Stimulated activated naive B cell treated with anti-CD40 and anti-IgM and Interleukin-4, amounts not matched to agents 10 μg/mL and 1 μg/mL and 100 μg/mL, for 72 hours (primary cell): ENCODE measurements at places on chromosomes 16 and 17.

GRCh38 chr17:45334231-45334630 lies 17.4 kb upstream of the MAP3K14 start:
- DNase-seq, result no peak
- H3K27ac ChIP-seq, result peak overlapping the region; percentile 94
- H3K4me3 ChIP-seq, result peak overlapping the region; percentile 42
- no peaks in the 10 kb centered on the region for H3K36me3 ChIP-seq

DNA sequence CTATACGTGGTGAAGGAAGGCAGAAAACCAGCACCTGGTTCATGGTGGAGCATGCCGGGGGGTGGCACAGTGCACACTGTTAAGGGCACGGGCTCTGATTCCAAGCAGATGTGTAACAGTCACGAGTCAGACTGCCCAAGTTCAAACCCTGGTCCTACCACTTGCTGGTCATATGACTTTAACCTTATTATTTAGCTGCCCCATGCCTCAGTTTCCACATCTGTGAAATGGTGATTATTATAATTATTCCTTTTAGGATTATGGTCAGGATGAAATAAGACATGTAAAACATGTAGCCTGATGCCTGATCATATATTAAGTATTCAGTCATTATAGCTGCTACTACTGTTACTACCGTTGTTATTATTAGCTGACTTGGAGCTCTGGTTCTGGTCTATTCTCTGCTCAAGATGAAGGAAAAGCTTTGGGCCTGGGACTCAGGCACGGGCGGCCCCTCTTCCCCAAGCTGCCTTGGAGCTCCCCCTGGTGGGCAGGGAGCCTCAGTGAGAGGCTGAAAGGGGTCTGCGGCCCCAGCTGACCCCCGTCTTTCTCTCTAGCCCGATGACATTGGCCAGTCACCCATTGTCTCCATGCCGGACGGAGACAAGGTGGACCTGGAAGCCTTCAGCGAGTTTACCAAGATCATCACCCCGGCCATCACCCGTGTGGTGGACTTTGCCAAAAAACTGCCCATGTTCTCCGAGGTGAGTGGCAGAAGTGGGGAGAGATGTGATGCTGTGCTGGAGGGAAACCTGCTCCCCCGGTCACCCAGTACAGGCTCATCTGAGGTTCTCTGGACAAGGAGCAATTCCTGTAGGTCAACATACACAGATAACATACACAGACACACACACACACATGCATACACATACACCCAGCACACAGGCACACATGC lies 14.0 kb downstream of the NR1D1 start:
- no peak overlapping the region for H3K4me3 ChIP-seq
- no peak overlapping the region for H3K27ac ChIP-seq
- no peaks in the 10 kb centered on the region for H3K27me3 ChIP-seq
- DNase-seq, result no peak

- H3K4me3 ChIP-seq, result no peak overlapping the region
- H3K36me3 ChIP-seq, result peaks cover 4% of the 10 kb centered on the region
- H3K27me3 ChIP-seq, result no peaks in the 10 kb centered on the region
- H3K27ac ChIP-seq, result no peak overlapping the region
These were observed 40.8 kb downstream of the USP32 start for GRCh38 chr17:60351012-60351695.

DNA sequence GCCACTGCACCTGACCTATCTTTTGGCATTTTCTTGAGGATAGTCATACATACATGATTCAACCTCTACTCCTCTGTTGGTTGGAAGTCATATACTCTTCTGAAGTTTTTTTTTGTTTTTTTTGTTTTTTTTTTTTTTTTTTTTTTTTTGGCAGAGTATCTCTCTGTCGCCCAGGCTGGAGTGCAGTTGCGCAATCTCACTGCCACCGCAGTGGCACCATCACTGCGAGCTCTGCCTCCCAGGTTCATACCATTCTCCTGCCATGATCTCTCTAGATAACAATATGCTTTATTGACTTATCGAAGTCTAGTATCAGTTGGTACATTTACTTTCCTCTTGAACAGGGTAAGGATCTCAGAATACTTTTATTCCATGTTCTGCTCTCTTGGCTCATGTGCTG lies 224.2 kb upstream of the WSCD1 start:
- H3K27me3 ChIP-seq, result peaks cover 13% of the 10 kb centered on the region
- no peak overlapping the region for H3K4me3 ChIP-seq
- no peaks in the 10 kb centered on the region for H3K36me3 ChIP-seq
- no peak overlapping the region for H3K27ac ChIP-seq

DNA sequence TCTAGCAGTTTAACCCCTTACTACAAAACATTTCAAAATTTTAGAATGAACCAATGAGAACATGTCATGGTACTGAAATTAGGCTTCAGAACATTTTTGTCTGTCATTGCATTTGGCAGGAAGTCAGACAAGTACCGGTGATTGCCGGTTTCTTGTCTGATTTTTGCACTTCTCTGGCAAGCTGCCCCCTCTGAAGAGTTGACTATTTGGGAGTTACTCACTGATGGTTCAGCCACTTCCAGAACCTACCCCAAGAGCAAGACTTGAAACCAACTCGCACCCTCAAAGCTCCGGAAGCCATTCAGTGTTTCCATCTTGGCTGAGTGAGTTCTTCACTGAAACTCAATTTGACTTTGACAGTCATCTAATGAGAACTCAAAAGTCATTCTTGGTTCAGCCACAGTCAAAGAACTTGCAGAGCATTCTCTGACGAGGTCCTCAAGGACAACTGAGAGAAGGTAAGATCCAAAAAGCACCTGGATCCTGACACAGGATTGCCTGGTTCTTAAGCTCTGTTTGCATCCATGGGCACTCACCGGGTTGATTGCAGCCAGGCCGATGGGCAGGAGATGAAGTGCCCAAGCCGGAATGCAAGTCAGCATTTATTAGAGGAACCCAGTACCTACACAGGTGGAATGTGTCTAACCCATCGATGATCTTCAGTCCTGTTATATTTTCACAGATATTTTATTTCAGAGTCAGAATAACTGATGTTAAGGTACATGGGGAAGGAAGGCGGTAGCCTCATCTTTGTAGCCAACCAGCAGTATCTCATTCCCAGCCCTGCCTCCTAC lies 93.6 kb downstream of the USP22 start:
- no peak overlapping the region for H3K27ac ChIP-seq
- no peak for DNase-seq
- H3K36me3 ChIP-seq, result no peaks in the 10 kb centered on the region
- H3K27me3 ChIP-seq, result peaks cover 47% of the 10 kb centered on the region

GRCh38 chr17:76948726-76949342 lies 80.6 kb downstream of the MGAT5B start:
- H3K4me1 ChIP-seq, result peaks cover 9% of the 10 kb centered on the region
- no peaks in the 10 kb centered on the region for H3K36me3 ChIP-seq
- no peak overlapping the region for H3K27ac ChIP-seq
- H3K4me3 ChIP-seq, result no peak overlapping the region
- DNase-seq, result no peak

DNA sequence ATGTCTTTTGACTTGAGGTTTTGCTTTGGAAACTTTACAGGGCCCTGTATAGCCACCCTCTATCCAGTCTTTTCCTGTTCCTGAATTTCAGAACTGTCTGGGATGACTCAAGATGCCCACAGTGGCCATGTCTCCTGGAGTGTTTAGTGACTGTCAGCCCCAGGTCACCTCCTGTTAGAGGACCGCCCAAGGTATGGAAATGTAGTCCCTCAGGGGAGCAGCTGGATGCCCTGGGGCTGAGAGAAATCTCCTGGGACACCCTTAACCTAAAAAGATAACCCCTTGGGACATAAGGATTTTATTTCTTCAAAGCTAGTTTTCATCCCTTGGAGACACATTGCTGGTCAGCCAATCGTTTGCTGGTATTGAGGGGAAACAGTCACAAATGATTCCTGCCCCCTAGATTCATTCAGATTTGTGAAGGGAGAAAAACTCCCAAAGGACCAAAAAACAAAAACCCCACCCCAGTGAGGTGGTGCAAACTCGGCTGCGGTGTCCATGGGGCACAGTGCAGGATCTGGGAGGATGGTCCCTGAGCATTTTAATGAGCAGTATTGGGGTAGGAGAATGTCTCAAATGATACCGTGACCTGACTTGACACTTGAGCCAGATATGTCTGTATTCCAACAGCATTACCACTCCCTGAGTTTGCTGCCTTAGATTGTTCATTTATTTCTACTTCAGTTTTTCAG lies 1.7 kb downstream of the ZNF267 start:
- H3K4me3 ChIP-seq, result peak overlapping the region; percentile 99
- H3K36me3 ChIP-seq, result peaks cover 50% of the 10 kb centered on the region
- peak; percentile 71 for DNase-seq
- peak overlapping the region; percentile 100 for H3K27ac ChIP-seq
- no peaks in the 10 kb centered on the region for H3K27me3 ChIP-seq

DNA sequence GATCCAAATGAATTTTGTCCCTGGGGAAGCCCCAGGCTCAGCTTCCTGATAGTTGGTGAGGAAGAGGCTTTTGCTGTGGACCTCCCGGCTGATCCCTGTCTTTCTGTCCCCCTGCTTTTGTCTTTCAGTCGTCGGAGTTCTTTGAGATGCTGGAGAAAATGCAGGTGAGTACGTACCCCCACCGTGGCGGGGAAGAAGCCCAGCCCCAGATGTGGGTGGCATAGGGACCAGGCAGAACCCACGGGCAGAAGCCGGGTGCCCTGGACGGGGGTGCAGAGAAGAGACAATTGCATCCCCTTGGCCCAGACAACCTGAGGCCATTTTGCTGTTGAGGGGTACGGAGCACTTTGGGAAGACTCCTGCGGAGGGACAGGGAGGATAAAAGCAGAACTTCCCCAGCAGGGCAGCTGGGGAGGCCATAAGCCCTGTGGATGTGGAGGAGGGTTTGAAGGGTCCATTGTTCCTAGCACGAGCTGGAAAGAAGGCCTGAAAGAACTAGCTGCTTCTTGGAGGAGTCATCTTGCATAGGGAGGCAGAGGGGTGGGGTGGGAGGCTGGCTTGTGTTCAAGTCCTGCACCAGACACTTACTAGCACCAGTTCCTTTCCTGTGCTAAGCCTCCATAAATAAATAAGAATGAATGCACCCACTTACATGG lies 105.6 kb downstream of the OR1D5 start:
- peaks cover 11% of the 10 kb centered on the region for H3K27me3 ChIP-seq
- H3K27ac ChIP-seq, result no peak overlapping the region
- H3K4me3 ChIP-seq, result no peak overlapping the region
- H3K4me1 ChIP-seq, result peaks cover 12% of the 10 kb centered on the region

DNA sequence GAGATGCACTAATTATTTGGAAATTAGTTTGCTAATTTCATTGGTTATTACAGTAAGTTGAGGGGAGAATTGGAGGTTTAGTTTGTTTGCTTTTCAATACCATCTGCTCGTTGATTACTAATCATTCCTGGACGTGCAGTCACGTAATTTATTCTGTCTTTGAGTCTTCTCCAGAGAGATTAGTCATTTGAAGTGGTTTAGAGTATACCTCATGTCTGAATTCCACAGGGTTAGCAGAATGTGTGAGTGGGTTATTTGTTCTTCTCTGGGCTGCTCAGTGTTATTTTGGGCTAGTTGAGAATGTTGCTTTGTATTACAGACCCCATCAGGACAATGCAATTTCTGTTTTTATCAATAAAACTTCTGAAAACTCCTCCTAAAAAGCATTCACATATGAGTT lies 265.0 kb downstream of the RBFOX1 start:
- H3K27me3 ChIP-seq, result no peaks in the 10 kb centered on the region
- H3K27ac ChIP-seq, result no peak overlapping the region
- no peak overlapping the region for H3K4me3 ChIP-seq
- no peak for DNase-seq
- H3K36me3 ChIP-seq, result no peaks in the 10 kb centered on the region
- H3K4me1 ChIP-seq, result no peaks in the 10 kb centered on the region

- peaks cover 84% of the 10 kb centered on the region for H3K27me3 ChIP-seq
- no peak for DNase-seq
- H3K4me1 ChIP-seq, result peaks cover 31% of the 10 kb centered on the region
- H3K27ac ChIP-seq, result no peak overlapping the region
These were observed 3.2 kb upstream of the FOXL1 start for GRCh38 chr16:86575095-86575685.

GRCh38 chr16:56855946-56856345 lies 9.1 kb upstream of the SLC12A3 start:
- H3K4me1 ChIP-seq, result peaks cover 12% of the 10 kb centered on the region
- no peak for DNase-seq
- no peak overlapping the region for H3K27ac ChIP-seq
- no peaks in the 10 kb centered on the region for H3K36me3 ChIP-seq
- H3K27me3 ChIP-seq, result no peaks in the 10 kb centered on the region
- H3K4me3 ChIP-seq, result no peak overlapping the region

GRCh38 chr16:2895813-2896212 lies 12.8 kb downstream of the FLYWCH2 start:
- no peak overlapping the region for H3K4me3 ChIP-seq
- DNase-seq, result no peak
- H3K27me3 ChIP-seq, result no peaks in the 10 kb centered on the region
- peak overlapping the region; percentile 62 for H3K27ac ChIP-seq

- peak overlapping the region; percentile 66 for H3K27ac ChIP-seq
- peaks cover 55% of the 10 kb centered on the region for H3K36me3 ChIP-seq
- H3K4me3 ChIP-seq, result no peak overlapping the region
These were observed 105.0 kb downstream of the XYLT1 start for GRCh38 chr16:17365591-17366298.
